Activated naive CD4-positive, alpha-beta T cell treated with anti-CD3 and anti-CD28 coated beads, Interleukin-2, amount 10 ng/mL, durations not matched to agents 7 days and 5 days (primary cell): ENCODE measurements at places on chromosomes 7 and 10.

DNA sequence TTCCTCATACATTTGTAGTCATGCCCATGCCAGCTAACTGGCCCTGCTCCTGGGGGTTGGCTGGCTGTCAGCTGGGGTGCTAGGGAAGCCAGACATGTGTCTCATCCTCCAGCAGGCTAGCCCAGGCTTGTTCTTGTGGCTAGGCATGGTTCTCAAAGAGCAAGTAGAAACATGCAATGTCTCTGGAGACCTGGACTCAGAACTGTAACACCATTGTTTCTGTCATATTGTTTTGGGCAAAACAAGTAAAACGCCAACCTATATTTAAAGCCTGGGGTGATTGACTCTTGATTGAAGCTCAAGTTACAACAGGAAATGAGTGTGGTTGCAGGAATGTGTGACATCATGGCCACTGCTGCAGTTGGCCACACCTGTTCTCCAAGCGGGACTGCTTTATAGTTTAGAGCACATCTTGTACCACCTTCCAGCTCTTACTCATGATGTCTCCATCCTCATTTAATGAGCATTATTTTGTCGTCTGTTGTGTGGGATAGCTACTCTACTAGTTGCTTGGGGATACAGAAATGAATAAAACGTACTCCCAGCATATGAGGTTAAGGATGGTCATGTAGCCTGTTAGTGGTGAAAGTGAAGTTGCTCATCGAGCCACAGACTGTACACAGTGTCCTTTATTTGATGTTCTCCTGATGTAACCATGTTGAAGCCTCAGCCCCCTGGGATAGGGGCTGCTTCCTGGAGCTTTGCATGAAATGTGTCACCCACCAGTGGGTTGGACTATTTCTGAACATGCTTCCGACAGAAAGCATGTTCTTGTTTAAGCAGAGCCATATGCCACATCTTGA lies 168.4 kb downstream of the SORCS3 start:
- DNase-seq = no peak

DNA sequence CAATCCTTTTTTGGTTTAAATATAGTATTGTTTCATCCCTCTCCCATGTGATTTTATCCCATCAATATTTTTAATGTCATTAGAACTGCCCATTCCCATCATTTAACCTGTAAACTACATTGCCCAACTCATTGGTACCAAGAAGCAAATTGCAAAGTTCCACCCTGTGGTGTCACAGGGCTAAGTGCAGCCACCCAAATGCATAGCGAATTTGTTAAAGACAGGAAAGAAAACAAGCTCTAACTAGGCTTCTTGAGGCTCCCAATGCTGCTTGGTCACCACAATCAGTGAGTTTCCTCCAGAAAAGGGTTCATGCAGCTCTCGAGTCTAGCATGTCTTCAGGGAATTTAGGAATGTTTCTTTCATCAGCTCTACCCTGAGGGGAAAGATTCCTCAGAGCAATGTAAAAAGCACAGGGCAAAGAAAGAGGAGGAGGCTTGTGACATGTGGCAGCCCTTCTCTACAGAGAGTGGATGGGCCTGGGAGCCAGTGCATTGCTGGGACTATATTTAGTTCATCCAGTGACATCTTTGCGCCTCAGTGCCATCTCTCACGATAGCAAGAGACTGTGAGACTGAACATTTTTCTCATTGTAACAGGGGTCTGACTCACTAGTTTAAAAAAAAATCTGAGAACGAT lies 58.1 kb downstream of the CAV1 start:
- no peak for DNase-seq

- DNase-seq = no peak
Measured at GRCh38 chr10:70688828-70689227, 16.5 kb downstream of the ADAMTS14 start.

- no peak for DNase-seq
Measured at GRCh38 chr7:141585592-141586510, 34.6 kb downstream of the AGK start.

DNA sequence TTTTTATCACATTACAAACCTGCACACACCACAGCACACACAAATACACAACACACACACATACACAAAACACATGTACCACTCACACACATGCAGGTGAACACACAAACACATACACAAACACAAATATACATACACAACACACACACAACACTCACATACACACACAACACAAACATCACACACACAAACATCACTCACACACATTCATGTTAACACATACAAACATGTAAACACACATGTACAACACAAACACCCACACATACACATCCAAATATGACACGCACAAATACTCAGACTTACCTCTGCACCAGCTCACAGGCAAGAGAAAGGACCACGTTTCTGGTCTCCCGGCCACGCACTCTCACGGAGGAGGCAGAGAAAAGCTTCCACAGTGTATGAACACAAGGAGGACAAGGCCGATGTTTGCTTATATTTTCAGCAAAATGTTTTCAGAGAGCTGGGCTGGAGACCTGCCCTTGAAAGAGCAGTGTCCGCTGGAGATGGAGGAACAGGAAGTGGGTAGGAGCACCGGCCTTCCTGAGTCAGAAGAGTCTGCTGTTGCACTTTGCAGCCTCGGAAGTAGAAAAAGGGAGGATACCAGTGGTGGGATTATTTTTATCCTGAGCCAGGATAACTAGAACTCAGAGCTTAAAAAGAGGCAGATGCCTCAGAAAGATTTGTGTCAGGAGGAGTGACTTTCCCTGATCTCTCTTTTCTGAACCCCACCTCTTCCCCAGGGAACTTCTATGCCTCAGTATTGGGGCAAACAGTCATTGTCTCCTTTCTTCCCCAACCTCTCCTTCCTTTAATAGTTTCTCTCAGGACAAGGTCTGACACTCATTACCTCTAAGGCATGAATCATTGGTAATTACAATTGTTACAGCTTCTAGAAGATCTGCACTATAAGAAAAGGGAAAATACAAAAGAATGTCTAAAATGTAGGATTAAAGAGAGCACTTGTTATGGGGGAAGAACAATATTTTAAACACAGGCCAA lies at the start of gene GIMAP6:
Gene GIMAP6 (minus strand): TSS at position 520 of the 999 bp plus-strand sequence. CDS start 2,243 bp downstream, outside the sequence.
- DNase-seq = peak; percentile 62

GRCh38 chr7:83447681-83448080 lies 201.3 kb downstream of the SEMA3E start:
- DNase-seq = no peak
